Stimulated activated naive CD4-positive, alpha-beta T cell (primary cell): ENCODE measurements at places on chromosomes 13 and 19.

- DNase-seq: no peak
Observed at GRCh38 chr13:72293206-72293605, 426.2 kb upstream of the DACH1 start.

GRCh38 chr13:108034909-108035410, 180.4 kb downstream of the LIG4 start:
- no peak for DNase-seq

GRCh38 chr13:99218969-99219368, 18.3 kb downstream of the UBAC2 start:
- peak; percentile 87 for DNase-seq

- no peak for DNase-seq
Observed at GRCh38 chr19:41863209-41863931, 3.3 kb downstream of the RPS19 start.

- DNase-seq: no peak
Observed at GRCh38 chr19:56113074-56113632, 7.9 kb downstream of the ZNF787 start.

DNA sequence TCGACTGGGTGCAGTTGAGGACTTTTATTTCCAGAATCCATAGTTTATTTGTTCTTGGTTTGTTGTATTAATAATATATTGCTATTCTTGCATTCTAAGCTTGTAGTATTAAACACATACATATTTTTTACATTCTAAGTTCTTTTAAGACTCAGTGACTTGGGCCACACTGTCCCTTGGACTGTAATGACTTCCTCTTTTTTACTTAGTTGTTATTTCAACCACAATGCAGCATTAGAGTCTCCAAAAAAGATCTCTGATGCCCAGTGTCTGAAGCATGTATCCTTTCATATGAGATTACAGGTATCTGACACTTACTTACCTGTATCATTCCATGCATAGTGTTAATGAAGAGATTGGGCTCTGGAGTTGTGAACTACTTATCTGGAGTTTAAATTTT, 864.9 kb upstream of the PCDH20 start:
- DNase-seq: no peak
